IPS DF 6.9 (cell line): ENCODE measurements at places on chromosomes 1 and 21.
A peak's percentile ranks its signal among the peaks of the same experiment; 100 is the strongest.

DNA sequence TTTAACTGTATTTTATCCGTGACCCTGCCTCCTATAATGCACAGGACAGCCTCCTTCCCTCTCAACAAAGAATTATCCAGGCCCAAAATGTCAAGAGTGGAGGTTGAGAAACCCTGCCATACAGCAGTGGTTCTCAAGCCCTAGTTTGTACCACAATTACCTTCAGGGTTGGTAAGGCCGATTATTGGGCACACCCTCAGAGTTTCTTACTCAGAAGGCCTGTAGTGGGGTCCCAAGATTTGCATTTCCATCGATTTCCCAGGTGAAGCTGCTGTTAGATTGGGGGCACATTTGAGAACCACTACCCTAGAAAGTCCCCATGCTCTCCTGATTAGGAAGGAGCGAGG, 400 bp upstream of the PGBD2 start:
- no peak for DNase-seq

- peak; percentile 31 for DNase-seq
These were observed 792.3 kb upstream of the ADAMTS5 start for GRCh38 chr21:27759091-27759659.

- no peak for DNase-seq
These were observed 140.1 kb upstream of the NFIA start for GRCh38 chr1:60942291-60942690.

DNA sequence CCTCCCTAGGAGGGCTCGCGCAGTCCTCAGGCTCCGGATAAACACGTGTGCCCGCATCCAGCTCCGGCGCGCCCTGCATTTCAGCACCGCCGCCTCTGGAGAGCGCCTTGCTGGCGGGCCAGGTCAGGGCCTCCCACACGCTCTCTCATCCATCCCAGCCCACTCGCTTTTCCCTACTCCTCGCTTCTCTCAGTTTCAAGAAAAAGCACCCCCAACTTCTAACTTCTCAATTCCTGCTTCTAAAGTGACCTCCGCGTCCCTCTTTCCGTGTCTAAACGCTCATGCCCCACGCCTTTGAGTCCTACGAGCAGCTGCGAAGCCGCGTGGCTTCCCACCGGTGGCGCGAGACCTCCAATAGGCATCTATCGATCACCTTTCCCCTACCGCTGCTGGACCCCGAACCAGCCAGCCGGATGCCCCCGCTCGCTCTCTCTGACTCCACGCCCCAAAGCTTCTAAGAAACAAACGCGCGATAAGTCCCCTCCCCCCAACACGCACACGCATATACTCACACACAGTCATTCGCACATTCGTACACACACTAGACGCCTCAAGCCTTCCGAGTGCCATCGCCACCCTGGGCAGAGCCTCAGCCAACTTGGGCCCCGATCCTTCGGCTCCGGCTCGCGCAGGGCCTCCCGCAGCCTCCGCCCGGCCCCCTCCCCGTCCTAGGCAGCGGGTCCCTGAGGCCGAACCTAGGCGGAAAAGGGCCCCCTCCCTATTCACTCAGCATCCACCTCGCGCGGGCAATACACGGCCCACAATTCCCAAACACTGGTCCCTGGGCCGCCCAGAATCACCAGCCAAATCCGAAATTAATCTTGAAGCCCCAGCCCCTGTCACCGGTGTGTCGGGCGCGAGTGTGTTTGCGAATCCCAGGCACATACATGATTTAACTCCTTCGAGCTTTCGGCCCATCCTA, 1.1 kb downstream of the NMNAT2 start:
- peak; percentile 47 for DNase-seq

GRCh38 chr21:33402001-33402979, 923 bp upstream of the IFNGR2 start:
- DNase-seq: no peak

DNA sequence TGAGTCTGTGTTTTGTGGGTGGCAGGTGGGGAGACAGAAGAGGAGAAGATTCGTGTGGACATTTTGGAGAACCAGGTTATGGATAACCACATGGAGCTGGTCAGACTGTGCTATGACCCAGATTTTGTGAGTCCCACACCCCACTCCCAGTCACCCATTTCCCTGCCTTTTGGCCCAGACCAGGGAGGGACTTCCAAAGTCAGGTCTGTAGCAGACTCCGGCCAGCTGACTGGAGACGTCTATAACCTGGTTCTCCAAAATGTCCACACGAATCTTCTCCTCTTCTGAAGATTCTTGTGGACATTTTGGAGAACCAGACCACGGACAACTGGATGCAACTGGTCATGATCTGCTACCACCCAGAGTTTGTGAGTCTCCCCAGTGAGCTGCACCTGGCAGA, 1.6 kb downstream of the GSTM5 start:
- no peak for DNase-seq

DNA sequence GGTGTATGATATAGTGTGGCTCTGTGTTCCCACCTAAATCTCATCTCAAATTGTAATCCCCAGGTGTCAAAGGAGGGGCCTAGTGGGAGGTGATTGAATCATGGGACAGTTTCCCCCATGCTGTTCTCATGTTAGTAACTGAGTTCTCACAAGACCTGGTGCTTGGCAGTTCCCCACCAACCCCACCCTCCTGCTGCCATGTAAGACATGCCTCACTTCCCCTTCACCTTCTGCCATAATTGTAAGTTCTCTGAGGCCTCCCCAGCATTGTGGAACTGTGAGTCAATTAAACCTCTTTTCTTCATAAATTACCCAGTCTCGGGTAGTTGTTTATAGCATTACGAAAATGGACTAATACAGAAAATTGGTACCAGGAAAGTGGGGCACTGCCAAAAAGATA, 1705.3 kb downstream of the NCAM2 start:
- DNase-seq: no peak

- DNase-seq: no peak
These were observed 359.9 kb downstream of the SEC16B start for GRCh38 chr1:177609953-177610352.

DNA sequence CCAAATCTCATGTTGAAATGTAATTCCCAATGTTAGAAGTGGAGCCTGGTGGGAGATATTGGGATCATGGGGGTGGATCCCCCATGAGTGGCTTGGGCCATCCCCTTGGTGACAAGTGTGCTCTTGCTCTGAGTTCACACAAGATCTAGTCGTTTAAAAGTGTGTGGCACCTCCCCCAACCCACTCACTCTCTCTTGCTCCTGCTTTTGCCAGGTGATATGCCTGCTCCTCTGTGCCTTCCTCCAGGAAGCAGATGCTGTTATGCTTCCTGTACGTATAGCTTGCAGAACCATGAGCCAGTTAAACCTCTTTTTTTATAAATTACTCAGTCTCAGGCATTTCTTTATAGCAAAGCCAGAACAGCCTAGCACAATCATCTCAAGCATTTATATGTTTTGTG, 23.0 kb upstream of the HSPA13 start:
- no peak for DNase-seq

DNA sequence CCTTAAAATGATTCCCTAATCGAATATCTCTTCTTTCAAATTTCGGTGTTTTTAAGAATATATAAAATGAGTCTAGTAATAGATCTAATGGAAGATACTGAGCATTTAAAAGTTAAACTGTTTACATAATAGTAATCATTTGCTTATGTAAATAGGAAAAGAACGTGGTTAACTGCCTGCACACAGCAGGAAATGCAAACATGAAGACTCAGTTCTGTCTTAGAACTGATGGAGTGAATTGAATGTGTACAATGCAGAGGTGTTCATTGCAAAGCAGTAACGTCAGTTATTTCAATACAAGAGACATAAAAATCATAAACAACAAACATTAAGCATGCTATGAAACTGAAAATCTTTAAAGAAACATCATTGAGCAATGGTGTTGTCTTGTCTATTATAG, 359.4 kb upstream of the ADAMTS5 start:
- DNase-seq: no peak

DNA sequence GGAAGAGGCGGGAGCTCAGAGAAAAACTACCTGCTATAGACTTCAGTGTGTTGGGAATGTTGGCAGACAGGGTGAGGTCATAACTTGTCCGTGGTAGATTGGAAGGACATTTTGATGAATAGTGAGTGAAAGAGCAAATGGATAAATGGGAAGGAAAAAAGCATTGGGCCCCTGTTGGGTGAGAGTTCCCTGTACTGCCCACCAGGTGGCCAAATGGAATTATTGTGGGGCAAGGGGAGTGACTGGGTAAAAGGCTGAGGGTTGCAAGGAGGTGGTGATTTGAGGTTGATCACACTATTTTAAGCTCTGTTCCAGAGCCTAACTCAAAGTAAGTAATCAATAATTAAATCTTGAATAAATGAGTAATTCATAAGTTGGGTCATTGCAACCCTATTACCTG, 60.4 kb downstream of the MRPS6 start:
- no peak for DNase-seq

GRCh38 chr1:207404849-207405525, 49.1 kb upstream of the CR2 start:
- peak; percentile 20 for DNase-seq
